ENCODE measurements at places on chromosomes 1 and 21.

- no peak for DNase-seq
Observed at GRCh38 chr1:6683434-6683833, 18.2 kb downstream of the DNAJC11 start.

- no peak for DNase-seq
Observed at GRCh38 chr1:7640350-7640749, 130.7 kb upstream of the VAMP3 start.

GRCh38 chr1:151720974-151721787 is at the start of gene RIIAD1:
TSS of gene RIIAD1 (plus strand) at chr1:151721522. CDS start at chr1:151721537, 15 bp downstream.
- DNase-seq = no peak

DNA sequence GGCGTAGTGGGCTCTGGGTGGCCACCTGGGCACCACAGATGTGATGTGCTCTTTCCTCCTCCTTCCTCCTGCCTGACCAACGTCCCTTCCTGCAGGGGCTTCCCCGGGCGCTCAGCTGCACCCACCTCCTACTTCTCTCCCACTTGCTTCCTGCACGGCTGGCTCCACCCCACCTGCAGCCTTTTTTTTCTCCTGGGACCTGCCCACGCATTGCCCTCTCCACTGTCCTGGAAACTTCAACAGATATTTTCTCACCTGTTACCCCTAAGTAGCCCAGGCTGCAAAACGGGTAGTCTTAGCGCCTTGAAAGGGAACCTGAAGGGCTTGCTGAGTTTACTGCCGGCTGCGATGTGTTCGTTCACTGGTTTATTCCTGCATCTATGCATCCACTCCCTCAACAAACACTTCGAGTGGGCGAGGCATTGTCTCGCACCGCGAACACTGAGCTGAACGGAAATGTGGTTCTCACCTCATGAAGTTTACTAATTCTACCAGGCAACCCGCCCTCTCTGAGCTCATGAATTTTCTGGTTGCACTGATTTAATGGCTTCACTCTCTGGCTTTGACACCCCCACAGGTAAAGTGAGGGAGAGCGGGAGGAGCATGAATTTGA is 23.6 kb downstream of the ZBTB18 start:
- peak; percentile 40 for DNase-seq

Data from left colon (tissue), 2 donors.